ENCODE measurements at places on chromosomes 12 and 14.

- DNase-seq = no peak
Observed at GRCh38 chr14:93153121-93153520, 31.6 kb downstream of the MOAP1 start.

DNA sequence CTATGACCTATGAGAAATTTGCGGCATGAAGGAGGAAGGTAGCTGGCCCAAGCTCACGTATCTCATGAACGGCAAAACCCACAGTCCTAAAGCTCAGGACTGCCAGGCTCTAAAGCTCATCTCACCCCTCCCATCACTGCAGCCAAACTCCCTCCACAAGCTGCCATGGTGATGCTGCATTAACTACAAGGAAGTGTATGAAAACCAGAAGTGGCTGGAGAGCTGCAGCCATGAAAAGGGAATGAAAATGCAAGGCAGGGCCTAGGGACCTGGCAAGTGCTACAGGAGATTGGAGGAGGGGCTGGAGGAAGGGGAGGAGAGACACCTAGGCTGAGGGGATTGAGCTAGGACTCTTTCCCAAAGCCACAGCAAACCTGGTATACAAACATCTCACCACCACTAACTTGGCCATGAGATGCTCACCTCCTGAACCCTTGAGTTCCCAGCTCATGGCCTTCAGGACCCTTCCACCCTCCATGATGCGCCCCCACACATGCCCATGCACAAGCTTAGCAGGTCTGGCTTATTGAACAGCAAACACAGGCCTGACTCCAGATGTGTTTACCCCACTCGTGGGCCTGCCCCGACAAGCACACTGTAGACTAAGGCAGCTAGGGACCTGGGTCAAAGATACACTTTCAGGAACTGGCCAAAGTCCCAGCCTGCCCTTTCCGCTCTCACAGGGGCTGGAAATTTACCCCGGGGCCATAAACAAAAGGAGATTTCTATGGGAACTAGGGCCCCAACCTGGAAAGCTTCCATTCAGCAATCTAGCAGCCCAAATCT is 42.0 kb downstream of the LTBP2 start:
- DNase-seq = no peak

DNA sequence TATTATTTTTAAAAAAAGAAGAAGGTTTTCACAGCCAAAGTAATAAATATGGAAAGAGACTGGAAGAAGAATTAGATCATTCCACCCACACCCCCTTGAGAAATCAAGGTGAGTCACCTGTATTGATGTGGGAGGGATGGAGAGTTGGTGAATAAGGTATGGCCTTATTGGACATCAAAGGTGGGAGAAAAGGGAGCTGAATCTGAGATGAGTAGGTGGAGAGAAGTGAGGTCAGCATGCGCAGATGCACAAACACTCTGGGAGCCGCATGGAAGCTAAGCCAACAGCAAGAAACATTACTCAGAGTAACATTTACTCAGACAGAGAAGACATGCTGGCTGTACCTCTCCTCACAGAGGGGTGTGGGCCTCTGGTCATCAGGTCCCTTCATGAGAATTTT is 113.1 kb upstream of the FOXG1 start:
- no peak for DNase-seq

DNA sequence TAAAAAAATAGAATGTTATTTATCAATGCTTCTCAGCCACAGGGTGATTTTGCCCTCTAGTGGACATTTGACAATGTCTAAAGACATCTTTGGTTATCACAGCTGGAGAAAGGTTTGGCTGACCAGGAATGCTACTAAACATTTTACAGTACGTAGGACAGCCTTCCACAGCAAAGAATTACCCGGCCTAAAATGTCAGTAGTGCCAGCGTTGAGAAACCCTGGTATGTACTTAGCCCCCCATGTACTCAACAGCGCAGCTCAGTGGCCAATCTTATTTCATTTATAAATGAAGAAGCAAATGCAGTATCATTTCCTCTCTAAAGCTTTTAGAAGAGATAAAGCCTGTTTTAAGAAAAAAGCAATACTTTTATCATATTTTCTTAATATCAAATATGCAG is 5.8 kb downstream of the MARK3 start:
- no peak for DNase-seq

GRCh38 chr14:94460631-94461416 is 8.2 kb upstream of the SERPINA11 start:
- no peak for DNase-seq

GRCh38 chr12:89448526-89448925 is 76.1 kb downstream of the GALNT4 start:
- DNase-seq = no peak

DNA sequence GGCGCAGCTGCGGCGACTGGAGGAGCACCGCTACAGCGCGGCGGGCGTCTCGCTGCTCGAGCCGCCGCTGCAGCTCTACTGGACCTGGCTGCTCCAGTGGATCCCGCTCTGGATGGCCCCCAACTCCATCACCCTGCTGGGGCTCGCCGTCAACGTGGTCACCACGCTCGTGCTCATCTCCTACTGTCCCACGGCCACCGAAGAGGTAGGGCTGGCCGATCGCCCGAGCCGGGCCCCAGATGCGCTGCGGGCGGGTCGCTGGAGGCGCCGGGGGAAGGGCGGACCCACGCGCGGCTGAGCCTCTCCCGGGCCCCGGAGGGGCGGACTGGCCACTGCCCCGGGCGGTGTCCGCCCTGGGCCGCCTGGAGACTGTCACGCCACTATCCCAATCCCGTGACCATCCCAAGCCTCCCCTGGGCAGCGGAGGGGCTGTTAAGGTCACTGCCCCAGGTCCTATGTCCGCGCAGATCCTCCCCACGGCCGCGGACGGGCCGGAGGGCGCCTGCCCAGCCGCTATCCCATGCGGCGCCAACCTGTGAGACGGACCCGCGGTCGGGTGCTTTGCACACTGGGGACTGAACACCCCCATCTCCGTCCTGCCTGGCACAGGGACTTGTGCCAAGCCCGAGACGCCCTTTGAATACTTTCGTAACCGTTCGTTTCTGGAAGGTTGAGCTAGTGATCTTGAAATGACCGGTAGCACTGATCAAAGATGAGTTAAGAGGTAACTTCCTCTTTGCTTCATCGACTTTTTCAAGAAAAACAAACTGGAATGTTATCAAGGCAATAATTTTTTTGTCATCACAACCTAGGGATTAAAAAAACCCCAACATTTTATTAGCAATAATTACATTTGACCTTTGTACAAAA is 725 bp downstream of the CHPT1 start:
- peak; percentile 72 for DNase-seq

DNA sequence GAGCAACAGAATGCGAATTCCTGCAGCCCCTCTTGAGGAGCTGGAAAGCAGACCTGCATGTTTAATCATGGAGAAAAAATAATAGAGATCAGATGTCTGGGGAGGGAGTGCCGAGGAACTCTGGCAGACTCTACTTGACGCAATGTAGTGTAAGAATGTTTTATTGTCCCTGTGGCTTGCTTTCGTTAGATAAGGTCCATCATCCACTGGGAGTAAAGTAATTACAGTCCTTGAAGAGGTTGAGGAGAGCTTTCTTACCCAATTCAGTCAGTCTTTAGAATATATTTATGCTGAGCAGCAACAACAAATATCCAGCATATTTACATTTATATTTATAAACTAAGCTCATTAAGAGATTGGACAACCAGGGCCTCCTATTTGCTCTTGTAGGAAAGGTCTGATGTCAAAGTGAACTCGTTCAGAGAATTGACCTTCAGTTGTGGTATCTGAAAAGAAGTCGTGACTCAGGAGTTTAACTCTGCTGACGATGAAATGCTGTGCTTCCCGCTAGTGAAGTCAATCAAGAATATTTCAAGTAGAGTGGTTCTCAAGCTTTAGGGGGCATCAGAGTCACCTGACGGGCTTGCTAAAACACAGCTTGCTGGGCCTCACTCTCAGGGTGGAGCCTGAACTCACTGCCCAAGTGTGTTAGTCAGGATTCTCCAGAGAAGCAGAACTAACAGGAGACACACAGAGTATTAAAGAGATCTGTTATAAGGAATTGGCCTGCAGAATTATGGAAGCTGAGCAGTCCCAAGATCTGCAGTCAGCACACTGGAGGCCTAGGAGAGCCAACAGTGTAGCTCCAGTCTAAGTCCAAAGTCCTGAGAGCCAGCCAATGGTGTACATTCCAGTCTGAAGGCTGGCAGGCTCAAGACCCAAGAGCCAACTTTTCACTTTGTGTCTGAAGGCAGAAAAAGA is 139.3 kb upstream of the LMNTD1 start:
- DNase-seq = no peak

GRCh38 chr12:119786539-119786938 is 90.6 kb downstream of the CIT start:
- no peak for DNase-seq

DNA sequence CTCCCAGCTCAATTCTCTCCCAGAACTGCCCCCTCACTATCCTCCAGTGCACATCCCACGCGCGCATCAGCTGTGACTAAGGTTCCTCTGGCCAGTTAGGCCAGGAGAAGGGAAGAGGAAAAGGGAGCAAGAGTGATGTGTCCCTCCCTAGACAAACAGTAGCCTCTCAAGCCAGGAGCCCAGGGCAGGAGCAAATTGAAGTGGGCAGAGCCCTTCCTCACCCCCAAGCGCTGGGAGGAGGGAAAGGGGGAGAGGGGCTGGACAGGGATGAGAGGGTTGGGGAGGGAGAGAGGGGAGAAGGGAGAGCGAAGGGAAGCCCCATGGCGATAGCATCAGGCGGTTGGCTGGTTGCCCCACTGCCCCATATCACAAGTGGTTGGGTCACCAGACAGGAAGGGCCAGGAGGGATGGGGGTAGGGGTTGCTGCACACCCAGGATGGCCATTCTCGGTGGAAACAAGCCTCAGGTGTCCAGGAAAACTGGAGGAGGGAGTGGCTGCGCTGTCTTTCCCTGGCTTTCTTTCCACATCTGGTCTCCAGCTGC is 1.1 kb downstream of the CD63 start:
- DNase-seq = no peak

GRCh38 chr14:68135566-68135965 is 316.0 kb downstream of the RAD51B start:
- no peak for DNase-seq

GRCh38 chr12:52879394-52880351 is 25.2 kb downstream of the KRT8 start:
- peak; percentile 72 for DNase-seq

DNA sequence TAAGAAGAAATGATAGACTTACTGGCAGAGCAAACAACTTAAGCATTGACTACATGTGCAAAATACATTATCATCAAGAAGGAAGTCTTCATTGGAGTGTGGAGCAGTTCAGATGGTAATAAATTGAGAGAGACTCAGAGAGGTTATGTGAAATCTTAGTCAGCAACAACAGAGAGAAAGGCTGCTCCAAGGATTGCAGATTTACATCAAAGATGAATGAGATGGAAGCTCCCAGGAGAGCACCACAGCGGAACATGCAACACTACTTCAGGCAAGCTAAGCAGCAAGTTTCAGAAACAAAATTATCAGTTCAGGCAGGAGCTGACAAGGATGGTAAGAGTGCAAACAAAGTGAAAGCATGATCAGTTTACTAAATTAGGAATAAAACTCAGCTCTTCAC is 882.3 kb downstream of the LRFN5 start:
- no peak for DNase-seq

- DNase-seq = peak; percentile 8
Observed at GRCh38 chr12:212715-213526, 1.0 kb downstream of the SLC6A12 start.

DNA sequence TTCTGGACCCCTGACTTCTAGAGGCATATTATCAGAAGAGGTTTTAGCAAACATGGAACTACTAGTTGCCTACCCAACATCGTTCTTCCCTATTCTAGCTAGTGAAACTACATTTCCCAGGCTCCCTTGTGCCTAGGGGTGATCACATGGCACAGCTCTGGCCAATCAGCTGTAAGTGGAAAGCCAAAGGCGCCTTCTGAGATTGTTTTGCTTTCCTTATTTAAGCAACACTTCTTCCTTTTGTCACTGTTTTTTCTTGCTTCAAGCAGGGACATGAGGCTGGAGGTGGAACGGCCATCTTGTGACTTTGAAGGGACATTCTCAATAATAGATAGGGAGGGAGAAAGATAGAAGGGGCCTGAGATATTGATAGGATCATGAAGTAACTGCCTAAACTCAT is 136.7 kb downstream of the ZNF664 start:
- DNase-seq = peak; percentile 23

- DNase-seq = no peak
Observed at GRCh38 chr12:85617307-85618091, 218.7 kb downstream of the RASSF9 start.

DNA sequence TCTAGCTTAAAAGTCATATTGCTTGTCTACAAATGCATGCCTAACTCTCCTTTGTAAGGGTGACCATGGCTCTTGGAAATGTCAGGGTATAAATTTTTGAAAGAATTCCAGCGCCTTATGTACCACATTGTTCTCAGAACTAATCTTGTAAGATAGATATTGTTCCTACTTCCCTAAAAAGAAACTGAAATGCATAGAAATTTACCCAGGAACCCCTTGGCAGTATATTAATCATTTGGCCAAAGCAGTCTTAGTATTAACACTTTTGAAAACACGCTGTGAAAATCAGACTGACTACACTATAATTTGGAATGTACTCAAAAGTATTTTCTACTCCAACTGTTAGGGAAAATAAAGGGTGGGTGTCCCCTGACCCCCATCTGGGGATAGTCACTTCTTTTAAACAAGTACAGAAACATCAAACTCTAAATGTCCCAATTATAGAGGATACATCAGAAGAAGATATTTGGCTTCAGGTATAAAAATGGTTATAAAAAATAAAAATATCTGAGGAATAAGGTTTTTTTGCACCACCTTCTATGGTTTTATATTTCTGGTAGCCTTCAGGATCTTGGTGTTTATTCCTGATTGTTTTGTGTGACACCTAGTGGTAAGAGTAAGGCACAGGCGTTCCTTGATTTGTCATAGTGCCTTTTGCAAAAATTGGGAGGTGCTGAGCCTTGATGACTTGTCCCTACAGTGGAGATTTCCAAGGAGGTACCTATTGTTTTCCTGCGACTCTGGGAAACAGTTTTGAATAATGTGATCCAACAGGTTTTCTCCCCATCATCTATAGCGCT is 2.2 kb upstream of the NFKBIA start:
- peak; percentile 41 for DNase-seq

GRCh38 chr12:11564984-11565651 is 84.4 kb upstream of the ETV6 start:
- DNase-seq = no peak

DNA sequence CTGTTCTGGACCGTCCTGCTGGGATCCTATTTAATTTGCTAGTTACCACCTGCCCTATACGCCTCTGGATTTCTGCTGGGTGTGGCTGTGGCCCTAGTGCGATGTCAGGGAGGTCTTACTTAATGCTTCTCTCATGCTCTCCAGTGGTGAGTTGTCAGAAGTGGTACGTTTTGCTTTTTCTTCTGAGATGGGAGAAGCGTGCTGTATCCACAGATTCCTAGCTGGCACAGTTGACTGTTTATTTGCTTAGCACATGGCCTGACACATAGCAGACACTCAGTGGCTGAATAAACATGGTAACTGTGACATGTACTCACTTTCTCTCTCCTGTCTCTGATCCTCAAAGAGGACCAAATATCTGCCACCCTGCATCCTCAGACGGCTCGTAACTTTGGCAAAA is 107.3 kb downstream of the CACNA1C start:
- no peak for DNase-seq

GRCh38 chr14:103286460-103286859 is 47.6 kb upstream of the EIF5 start:
- DNase-seq = no peak

- DNase-seq = no peak
Observed at GRCh38 chr12:67927324-67927723, 61.9 kb upstream of the IFNG-AS1 start.

Measured in HL-60 (cell line).